Stimulated activated CD8-positive, alpha-beta memory T cell treated with anti-CD3 and anti-CD28 coated beads, Interleukin-2, amount 100 ng/mL, for 1 hour (primary cell): ENCODE measurements at places on chromosomes 5 and 9.

- DNase-seq: no peak
Observed at GRCh38 chr9:114515528-114515927, 10.3 kb upstream of the WHRN start.

GRCh38 chr9:31005086-31005665, 1379.3 kb upstream of the ACO1 start:
- no peak for DNase-seq

GRCh38 chr5:176631383-176632200, 1.1 kb downstream of the EIF4E1B start:
- no peak for DNase-seq

DNA sequence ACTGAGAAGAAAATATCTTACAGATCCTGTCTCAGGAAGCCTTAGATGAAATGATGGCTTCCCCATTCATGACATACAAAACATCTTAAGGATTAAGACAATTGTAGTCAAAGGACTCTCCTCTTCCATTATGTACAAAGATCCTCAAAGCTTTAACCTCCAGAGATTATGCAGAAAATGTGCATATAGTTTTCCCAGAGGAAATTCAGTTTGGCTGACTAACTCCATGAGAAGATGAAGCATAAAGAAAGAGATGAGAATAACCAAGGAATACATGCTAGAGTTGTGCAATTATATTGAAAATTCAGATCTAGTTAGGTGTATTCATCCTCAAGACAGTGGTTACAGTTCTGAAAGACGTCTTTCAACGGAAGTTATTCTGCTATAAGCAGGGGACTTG, 18.6 kb upstream of the NDUFS4 start:
- DNase-seq: no peak

DNA sequence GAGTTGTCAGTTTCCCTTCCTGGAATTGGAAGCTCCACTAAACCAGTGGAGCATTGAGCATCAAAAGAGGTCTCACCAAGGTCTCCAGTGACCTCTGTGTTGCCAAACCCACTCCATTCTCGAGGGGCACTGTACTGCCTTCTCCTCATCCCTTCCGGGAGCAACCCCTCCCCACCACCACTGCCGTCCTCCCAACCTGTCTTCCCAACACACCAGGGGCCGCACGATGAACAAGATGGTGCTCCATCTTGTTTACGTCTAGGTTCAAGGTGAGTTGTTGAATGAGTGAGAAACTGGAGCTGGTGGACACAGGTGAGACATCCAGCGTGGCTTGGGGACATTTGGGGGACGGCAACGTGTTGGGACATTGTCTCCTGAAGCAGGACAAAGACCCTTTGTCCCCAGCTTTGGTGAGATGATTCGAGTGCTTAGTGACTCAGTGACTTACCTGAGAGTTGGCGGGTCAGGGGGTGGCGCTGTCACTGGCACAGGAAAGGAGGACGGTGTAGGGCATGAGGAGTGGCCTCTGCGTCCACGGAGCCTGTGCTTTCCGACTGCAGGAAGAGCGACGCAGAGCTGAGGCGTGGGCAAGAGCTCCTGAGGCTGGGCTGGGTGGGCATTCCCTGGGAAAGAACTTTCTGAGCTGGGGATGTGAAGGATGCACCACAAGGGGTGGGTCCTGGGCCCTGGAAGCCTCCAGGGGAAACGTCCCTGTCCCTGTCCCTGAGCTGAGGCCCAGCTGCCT, 44.8 kb upstream of the RNU6ATAC start:
- no peak for DNase-seq

GRCh38 chr9:33351547-33351946, 50.8 kb downstream of the AQP7 start:
- DNase-seq: no peak

DNA sequence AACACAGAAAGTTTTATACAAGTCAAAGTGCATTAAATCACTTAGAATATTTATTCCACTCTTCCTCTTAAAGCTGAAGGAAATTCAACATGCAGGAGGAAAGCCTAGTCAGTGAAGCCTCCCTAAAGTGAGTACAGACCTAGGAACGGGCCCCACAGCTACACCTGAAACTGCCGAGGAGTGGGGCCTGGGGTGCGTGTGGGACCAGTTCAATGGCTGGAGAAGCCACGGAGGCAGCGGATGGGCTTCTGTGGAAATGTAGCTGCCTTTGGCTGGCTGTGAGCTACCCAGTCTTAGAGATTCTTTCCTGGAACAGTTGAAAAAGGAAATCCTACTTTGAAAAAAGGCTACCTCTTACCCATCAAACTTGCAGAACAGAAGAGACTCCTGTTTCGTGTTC, 16.6 kb downstream of the ARPC5L start:
- DNase-seq: no peak

DNA sequence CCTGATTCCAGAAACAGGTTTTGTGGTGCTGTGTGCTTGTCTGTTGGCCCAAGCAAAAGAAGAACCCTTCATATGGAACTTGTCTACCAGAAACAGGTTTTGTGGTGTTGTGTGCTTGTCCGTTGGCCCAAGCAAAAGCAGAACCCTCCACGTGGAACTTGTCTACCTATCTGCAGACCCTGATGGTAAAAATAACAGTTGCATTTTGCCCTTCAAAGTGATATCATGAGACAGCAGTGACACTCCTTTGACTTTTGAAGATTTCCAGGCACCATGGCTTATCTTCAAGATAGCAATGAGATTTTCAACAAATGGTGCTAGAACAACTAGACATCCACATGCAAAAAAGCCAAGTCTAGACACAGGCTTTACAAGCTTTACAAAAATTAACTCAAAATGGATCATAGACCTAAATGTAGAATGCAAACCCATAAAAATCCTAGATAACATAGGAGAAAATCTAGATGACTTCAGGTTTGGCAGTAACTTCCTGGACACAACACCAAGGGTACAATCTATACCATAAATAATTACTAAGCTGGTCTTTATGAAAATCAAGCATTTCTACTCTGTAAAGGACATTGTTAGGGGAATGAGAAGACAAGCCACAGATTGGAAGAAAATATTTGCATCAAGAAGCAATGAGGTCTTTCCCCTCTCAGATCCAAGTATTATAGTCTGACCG, 16.8 kb downstream of the MACROH2A1 start:
- DNase-seq: no peak

DNA sequence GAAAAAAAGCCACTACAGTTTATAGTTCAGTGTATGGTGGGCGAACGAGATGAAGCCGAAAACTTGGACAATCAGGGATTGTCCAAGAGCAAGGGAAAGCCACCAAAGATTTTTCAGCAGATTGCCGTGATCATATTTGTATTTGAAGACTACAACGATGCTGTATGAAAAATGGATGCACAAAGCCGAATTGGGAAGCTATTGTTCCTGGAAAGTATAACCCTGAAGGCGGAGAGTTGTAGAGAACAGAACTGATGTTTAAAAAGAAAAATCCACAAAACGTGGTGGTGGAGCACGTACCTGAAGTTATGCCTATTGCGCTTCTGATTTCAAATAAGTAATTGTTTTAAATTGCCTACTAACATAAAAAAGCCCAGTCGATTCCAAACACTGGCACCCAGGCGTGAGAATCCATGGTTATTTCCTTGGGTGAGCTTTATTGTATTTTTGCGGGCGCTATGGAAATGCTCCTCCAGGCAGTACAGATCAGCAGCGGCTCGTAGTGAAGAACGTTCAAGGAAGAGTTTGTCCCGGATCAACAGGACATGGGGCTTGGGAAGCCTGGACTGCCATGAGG, 772 bp upstream of the TARS1 start:
- no peak for DNase-seq
